Activated CD8-positive, alpha-beta memory T cell treated with anti-CD3 and anti-CD28 coated beads for 1 hour (primary cell): ENCODE measurements at places on chromosomes 7 and 10.

- no peak for DNase-seq
Observed at GRCh38 chr10:124667425-124668345, 76.5 kb downstream of the FAM53B start.

- DNase-seq = no peak
Observed at GRCh38 chr10:1320739-1321320, 264.6 kb downstream of the WDR37 start.

GRCh38 chr10:639751-640672, 49.5 kb downstream of the DIP2C start:
- no peak for DNase-seq

GRCh38 chr10:58412502-58412961, 27.3 kb downstream of the TFAM start:
- DNase-seq = no peak

GRCh38 chr10:96565774-96566173, 21.0 kb downstream of the TM9SF3 start:
- DNase-seq = no peak
